ENCODE measurements at places on chromosomes 1 and 21. TPM values are rescaled to one million over a fixed set of nuclear protein-coding genes. Genes with fewer than 3 reads are reported as not detected.

GRCh38 chr1:213783893-213784292 is 203.9 kb upstream of the PROX1 start:
- H3K36me3 ChIP-seq = no peaks in the 10 kb centered on the region
- H3K27ac ChIP-seq = no peak overlapping the region
- H3K4me3 ChIP-seq = no peak overlapping the region
- H3K4me1 ChIP-seq = no peaks in the 10 kb centered on the region
- no peaks in the 10 kb centered on the region for H3K27me3 ChIP-seq
- DNase-seq = no peak

GRCh38 chr1:231631717-231632116 is 5.1 kb downstream of the DISC1 start:
- H3K27ac ChIP-seq = no peak overlapping the region
- H3K27me3 ChIP-seq = no peaks in the 10 kb centered on the region
- no peak for DNase-seq
- H3K36me3 ChIP-seq = no peaks in the 10 kb centered on the region
- H3K4me3 ChIP-seq = no peak overlapping the region

Gene ZFYVE9
- total RNA-seq = 16.4 TPM

GRCh38 chr1:90650401-90650800 is 66.7 kb downstream of the BARHL2 start:
- H3K27me3 ChIP-seq = no peaks in the 10 kb centered on the region
- no peak overlapping the region for H3K27ac ChIP-seq
- H3K4me1 ChIP-seq = no peaks in the 10 kb centered on the region
- no peak overlapping the region for H3K4me3 ChIP-seq
- no peaks in the 10 kb centered on the region for H3K36me3 ChIP-seq

- H3K4me1 ChIP-seq = peaks cover 15% of the 10 kb centered on the region
- no peaks in the 10 kb centered on the region for H3K36me3 ChIP-seq
- H3K27me3 ChIP-seq = no peaks in the 10 kb centered on the region
- no peak overlapping the region for H3K27ac ChIP-seq
- DNase-seq = no peak
- H3K4me3 ChIP-seq = no peak overlapping the region
Measured at GRCh38 chr21:37414292-37415253, 48.0 kb downstream of the DYRK1A start.

DNA sequence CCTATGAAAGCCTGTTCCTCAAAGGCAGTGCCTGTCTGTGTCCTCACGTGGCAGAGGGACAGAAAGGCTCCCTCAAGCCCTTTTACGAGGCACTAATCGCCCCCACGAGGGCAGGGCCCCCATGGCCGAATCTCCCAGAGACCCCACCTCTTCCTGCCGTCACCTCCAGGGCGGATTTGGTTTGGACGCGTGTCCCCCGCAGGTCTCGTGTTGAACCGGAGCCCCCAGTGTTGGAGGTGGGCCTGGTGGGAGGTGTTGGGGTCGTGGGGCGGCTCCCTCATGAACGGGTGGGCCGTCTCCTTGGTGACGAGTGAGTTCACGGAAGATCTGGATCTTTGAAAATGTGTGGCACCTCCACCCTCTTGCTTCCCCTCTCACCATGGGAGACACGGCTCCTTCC is 27.6 kb downstream of the CFAP74 start:
- H3K4me3 ChIP-seq = no peak overlapping the region
- H3K4me1 ChIP-seq = no peaks in the 10 kb centered on the region
- no peaks in the 10 kb centered on the region for H3K36me3 ChIP-seq
- no peaks in the 10 kb centered on the region for H3K27me3 ChIP-seq
- DNase-seq = no peak
- H3K27ac ChIP-seq = no peak overlapping the region

Gene CFAP107
- total RNA-seq = not detected

GRCh38 chr1:235328271-235329138 is at the start of gene GGPS1:
GGPS1 (plus strand) TSS chr1:235328570; CDS start chr1:235335265, 6,695 bp downstream.
- peak within 1 kb of the TSS; percentile 97 for H3K27ac ChIP-seq
- H3K36me3 ChIP-seq = no peaks in the 10 kb centered on the region
- no peaks in the 10 kb centered on the region for H3K27me3 ChIP-seq

DNA sequence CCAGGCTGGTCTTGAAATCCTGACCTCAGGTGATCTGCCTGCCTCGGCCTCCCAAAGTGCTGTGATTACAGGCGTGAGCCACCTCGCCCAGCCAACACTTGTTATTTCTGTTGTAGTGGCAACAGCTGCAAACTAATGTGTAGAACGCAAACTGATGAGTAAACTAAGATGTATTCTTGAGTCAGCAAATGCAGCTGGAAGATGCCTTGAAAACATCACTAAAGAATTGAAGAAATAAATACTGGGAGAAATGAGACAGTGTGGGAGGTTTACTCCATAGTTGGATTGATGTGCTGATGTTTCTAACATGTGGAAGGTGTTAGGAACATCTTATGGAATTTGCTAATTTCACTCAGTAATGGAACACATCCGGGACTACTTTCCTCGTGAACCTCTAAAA is 61.3 kb upstream of the KCNE2 start:
- H3K4me1 ChIP-seq = no peaks in the 10 kb centered on the region
- peaks cover 8% of the 10 kb centered on the region for H3K27me3 ChIP-seq
- DNase-seq = no peak
- no peaks in the 10 kb centered on the region for H3K36me3 ChIP-seq
- H3K4me3 ChIP-seq = no peak overlapping the region
- H3K27ac ChIP-seq = no peak overlapping the region

DNA sequence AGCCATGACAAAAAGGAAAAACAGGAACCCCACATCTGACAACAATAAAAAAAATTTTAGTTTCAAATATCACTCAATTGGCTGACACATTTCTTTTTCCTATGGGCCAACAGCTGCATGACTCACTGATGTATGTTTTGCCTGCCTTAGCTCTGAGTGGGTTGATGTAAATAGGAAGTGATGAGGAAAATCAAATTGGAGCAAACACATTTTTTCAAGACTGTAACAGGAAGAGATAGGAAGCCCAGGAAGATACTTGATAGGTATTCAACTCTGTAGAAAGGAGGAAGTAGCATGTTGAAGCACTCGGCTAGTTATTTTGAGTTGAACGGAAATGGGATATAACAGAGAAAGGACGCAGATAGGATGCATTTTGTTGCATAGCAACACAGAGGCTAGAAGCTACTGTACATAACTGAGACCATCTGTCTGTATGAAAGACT is 168.0 kb upstream of the NR5A2 start:
- DNase-seq = peak; percentile 47
- no peak overlapping the region for H3K4me3 ChIP-seq
- no peaks in the 10 kb centered on the region for H3K27me3 ChIP-seq
- H3K36me3 ChIP-seq = no peaks in the 10 kb centered on the region
- peak overlapping the region; percentile 20 for H3K27ac ChIP-seq

GRCh38 chr1:107965110-107965991 is at the start of gene VAV3:
VAV3 (minus strand) TSS chr1:107965180; CDS start chr1:107964869, 311 bp downstream.
- peaks cover 22% of the 10 kb centered on the region for H3K27me3 ChIP-seq
- peak within 1 kb of the TSS; percentile 63 for H3K4me3 ChIP-seq
- DNase-seq = peak; percentile 37
- H3K27ac ChIP-seq = no peak within 1 kb of the TSS

Gene MROH7
- total RNA-seq = not detected

Gene CRP
- total RNA-seq = not detected

DNA sequence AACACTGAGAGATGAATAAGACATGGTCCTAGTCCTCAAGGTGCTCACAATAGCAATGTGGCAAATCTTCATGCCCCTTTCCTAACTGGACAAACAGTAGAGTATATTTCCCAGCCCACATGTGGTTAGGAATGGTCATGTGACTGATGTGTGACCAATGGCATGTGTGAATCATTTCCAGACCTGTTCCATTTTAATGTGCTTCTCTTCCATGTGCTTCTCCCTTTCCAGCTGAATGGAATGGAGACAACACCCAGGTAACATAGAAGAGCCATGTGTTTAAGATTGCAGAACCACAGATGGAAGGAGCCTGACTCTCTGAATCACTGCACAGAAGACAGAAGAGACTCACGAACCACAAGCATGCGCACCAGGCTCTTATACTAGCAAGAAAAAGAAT is 409.9 kb upstream of the NFIA start:
- H3K27me3 ChIP-seq = no peaks in the 10 kb centered on the region
- H3K27ac ChIP-seq = no peak overlapping the region
- H3K4me3 ChIP-seq = no peak overlapping the region

- H3K27ac ChIP-seq = no peak overlapping the region
- no peak overlapping the region for H3K4me3 ChIP-seq
- DNase-seq = no peak
- H3K27me3 ChIP-seq = no peaks in the 10 kb centered on the region
- H3K4me1 ChIP-seq = no peaks in the 10 kb centered on the region
Measured at GRCh38 chr1:166789286-166789685, 50.0 kb upstream of the POGK start.

Gene KIRREL1
- total RNA-seq = 231 TPM

DNA sequence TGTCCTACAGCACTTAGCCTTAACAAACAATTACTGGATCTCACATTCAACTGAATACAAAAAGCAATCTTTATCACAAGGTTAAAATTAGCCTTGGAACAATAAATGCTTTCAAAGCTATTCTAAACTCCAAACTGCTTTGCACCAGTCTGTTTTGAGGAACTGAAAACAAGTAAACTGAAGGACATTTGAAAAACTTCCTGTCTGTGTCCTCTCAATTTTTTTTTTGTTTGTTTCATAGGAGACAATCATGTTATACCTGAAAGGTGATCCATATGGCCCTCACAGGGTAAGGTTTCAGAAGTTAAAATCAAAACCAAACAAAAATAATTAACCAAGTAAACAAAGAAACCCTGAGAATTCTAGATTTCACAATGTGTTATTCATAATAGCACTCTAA is 459.1 kb downstream of the DPYD start:
- H3K27ac ChIP-seq = no peak overlapping the region
- H3K4me1 ChIP-seq = no peaks in the 10 kb centered on the region
- H3K27me3 ChIP-seq = no peaks in the 10 kb centered on the region
- H3K36me3 ChIP-seq = no peaks in the 10 kb centered on the region

Gene FCRL2
- not detected for total RNA-seq

Gene PTAFR
- 0.24 TPM for total RNA-seq

Gene AMIGO1
- 1.8 TPM for total RNA-seq

Gene PPIAL4G
- not detected for total RNA-seq

DNA sequence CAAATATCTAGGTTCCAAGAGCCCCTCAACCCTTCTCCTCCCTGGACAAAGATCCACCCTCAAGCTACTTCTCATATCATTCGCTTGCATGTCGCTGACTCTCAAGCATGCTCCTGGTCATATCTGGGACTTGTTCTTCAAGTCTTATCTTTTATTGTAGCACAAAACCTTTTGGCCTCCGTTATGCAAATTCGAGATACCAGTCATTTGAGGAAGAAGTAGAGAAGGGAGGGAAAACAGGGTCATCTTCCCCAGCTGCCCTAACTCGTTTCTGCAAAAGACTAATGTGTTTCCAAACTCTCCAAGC is 63.8 kb upstream of the ETS2 start:
- no peaks in the 10 kb centered on the region for H3K27me3 ChIP-seq
- H3K4me3 ChIP-seq = no peak overlapping the region

- no peaks in the 10 kb centered on the region for H3K36me3 ChIP-seq
- no peak for DNase-seq
- no peaks in the 10 kb centered on the region for H3K27me3 ChIP-seq
- H3K4me1 ChIP-seq = no peaks in the 10 kb centered on the region
- no peak overlapping the region for H3K27ac ChIP-seq
- H3K4me3 ChIP-seq = no peak overlapping the region
Measured at GRCh38 chr1:107727866-107728265, 237.1 kb downstream of the VAV3 start.

DNA sequence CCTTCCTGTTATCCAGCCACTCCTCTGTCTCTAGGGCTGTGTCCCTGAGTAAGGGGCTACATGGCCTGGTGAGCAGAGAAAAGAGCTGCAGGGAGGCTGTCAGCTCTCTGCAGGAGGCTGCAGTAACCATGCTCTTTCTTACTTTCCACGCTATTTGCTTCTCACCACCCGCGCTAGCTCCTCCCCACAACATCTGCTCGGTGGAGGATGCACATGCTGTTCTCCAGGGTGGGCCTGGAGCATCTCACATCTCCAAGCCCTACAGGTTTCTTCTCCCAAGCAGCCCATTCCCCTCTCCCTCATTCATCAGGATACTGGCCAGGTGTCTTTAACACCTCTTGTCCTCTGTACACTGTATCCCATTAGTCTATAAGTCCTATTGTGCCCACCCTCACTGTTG is 103.8 kb downstream of the IER5 start:
- no peaks in the 10 kb centered on the region for H3K36me3 ChIP-seq
- no peaks in the 10 kb centered on the region for H3K4me1 ChIP-seq
- peaks cover 7% of the 10 kb centered on the region for H3K27me3 ChIP-seq
- H3K4me3 ChIP-seq = no peak overlapping the region
- no peak overlapping the region for H3K27ac ChIP-seq

Gene BRINP2
- total RNA-seq = not detected

GRCh38 chr1:23020706-23021405 is 1.6 kb downstream of the KDM1A start:
- no peaks in the 10 kb centered on the region for H3K4me1 ChIP-seq
- H3K27me3 ChIP-seq = no peaks in the 10 kb centered on the region
- peak overlapping the region; percentile 80 for H3K27ac ChIP-seq
- H3K4me3 ChIP-seq = peak overlapping the region; percentile 79
- no peaks in the 10 kb centered on the region for H3K36me3 ChIP-seq

Gene KRTAP7-1
- total RNA-seq = not detected

- no peaks in the 10 kb centered on the region for H3K36me3 ChIP-seq
- DNase-seq = no peak
- H3K27me3 ChIP-seq = no peaks in the 10 kb centered on the region
- no peak overlapping the region for H3K27ac ChIP-seq
Measured at GRCh38 chr1:51673279-51673678, 56.4 kb downstream of the OSBPL9 start.

Gene KCNE2
- 0.27 TPM for total RNA-seq

GRCh38 chr21:28344985-28345384 is 647.7 kb downstream of the LTN1 start:
- H3K36me3 ChIP-seq = no peaks in the 10 kb centered on the region
- H3K4me3 ChIP-seq = no peak overlapping the region
- no peaks in the 10 kb centered on the region for H3K4me1 ChIP-seq
- no peaks in the 10 kb centered on the region for H3K27me3 ChIP-seq
- no peak overlapping the region for H3K27ac ChIP-seq

GRCh38 chr1:21435646-21436487 is 4.1 kb upstream of the NBPF3 start:
- no peaks in the 10 kb centered on the region for H3K36me3 ChIP-seq
- no peak overlapping the region for H3K27ac ChIP-seq
- no peak for DNase-seq
- H3K27me3 ChIP-seq = peaks cover 5% of the 10 kb centered on the region

GRCh38 chr1:230808281-230808872 is 59.9 kb downstream of the C1orf198 start:
- no peak for DNase-seq
- H3K4me1 ChIP-seq = no peaks in the 10 kb centered on the region
- H3K4me3 ChIP-seq = no peak overlapping the region
- peaks cover 2% of the 10 kb centered on the region for H3K27me3 ChIP-seq

DNA sequence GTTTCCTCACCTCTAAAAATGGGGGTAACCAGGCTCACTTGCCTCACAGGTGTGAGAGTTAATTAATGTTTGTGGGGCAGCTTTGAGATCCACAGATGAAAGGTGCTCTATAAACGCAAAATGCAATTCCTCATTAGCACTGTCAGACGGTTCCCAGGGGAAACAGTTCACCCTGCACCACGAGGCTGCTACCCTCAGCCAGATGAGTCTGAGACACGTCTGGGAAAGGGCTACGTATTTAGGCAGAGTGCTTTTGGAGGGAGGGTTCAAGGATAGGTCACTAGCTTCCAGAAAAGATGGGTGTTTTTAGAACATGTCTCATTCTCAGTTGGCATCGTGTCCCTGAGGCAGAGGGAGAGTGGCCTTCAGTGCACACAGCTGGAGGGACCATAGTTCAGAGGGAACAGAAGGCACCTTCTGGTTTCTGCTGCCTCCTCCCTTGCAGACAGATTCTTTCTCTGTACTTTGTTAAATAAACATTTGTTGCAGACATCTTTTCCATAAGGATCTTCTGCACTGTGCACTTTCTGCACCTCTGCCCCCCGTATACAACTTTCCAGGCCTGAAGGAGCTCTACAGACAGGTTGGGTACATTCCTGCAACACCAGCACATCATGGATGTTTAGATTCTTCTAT is 139.9 kb downstream of the CLIC6 start:
- H3K4me1 ChIP-seq = peaks cover 57% of the 10 kb centered on the region
- peak overlapping the region; percentile 100 for H3K27ac ChIP-seq
- no peak overlapping the region for H3K4me3 ChIP-seq

Gene OSBPL9
- total RNA-seq = 117 TPM

Gene CYP2J2
- 1.8 TPM for total RNA-seq

Data from astrocyte (in vitro differentiated cells and primary cell).